ENCODE measurements at places on chromosomes 3 and 15.

- no peak for DNase-seq
Observed at GRCh38 chr3:54999811-55000210, 72.0 kb upstream of the LRTM1 start.

GRCh38 chr3:45507820-45508317 lies 86.7 kb upstream of the LIMD1 start:
- DNase-seq, result no peak

DNA sequence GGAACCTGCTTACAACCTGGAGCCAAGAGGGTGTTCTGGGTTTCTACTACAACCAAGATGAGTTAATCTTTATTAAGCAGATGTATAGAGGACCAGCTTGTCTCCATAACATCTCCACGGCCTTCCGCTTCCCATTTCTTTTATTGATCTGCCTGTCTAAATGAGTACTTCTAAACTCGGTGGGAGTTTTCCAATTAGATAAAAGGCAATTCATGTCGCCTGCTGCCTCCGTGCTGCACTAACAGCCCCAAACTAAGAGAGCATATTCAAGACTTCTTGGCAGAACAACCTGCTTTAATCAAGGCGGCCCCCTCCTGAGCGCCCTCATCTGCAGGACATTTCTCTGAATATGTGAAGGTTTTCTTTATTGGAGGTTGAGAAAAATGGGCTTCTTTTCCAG lies 270.1 kb downstream of the PDCD6IP start:
- no peak for DNase-seq

- DNase-seq, result no peak
Observed at GRCh38 chr3:169787120-169787519, 13.9 kb downstream of the MYNN start.

DNA sequence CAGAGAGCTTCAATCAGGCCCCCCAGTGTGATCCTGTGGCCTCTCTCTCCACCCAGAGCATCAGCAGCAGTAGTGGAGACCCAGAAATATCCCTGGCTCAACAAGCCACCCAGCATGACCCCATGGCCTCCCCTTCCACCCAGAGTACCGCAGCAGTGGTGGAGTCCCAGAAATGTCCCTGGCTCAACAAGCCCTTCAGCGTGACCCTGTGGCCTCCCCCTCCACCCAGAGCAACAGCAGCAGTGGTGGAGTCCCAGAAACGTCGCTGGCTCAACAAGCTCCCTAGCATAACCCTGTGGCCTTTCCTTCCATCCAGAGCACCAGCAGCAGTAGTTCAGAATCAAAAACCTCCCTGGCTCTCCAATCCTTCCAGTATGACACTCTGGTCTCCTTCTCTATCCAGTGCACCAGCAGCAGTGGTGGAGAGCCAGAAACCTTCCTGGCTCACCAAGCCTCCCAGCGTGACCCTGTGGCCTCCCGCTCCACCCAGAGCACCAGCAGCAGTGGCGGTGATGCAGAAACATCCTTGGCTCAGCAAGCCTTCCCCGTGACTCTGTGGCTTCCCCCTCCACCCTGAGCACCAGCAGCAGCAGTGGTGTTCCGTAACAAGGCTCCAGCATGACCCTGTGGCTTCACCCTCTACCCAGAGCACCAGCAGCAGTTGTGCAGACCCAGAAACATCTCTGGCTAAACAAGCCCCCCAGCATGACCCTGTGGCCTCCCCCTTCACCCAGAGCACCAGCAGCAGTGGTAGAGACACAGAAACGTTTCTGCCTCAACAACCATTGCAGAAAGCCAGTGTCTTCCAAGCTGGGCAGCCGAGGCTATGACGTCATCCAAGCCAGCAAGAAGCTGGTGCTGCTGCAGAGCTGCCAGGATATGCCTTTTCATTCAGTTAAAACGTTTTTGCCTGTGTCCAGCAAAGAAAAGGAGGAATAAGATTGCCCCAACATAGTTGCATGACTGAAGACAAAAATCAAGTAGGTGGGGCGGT lies 61.3 kb upstream of the TAMM41 start:
- DNase-seq, result no peak

- no peak for DNase-seq
Observed at GRCh38 chr15:31327669-31328427, 1.2 kb downstream of the KLF13 start.

- DNase-seq, result no peak
Observed at GRCh38 chr3:53715815-53716483, 130.3 kb downstream of the CHDH start.

- DNase-seq, result no peak
Observed at GRCh38 chr3:264394-265156, 68.0 kb downstream of the CHL1 start.

DNA sequence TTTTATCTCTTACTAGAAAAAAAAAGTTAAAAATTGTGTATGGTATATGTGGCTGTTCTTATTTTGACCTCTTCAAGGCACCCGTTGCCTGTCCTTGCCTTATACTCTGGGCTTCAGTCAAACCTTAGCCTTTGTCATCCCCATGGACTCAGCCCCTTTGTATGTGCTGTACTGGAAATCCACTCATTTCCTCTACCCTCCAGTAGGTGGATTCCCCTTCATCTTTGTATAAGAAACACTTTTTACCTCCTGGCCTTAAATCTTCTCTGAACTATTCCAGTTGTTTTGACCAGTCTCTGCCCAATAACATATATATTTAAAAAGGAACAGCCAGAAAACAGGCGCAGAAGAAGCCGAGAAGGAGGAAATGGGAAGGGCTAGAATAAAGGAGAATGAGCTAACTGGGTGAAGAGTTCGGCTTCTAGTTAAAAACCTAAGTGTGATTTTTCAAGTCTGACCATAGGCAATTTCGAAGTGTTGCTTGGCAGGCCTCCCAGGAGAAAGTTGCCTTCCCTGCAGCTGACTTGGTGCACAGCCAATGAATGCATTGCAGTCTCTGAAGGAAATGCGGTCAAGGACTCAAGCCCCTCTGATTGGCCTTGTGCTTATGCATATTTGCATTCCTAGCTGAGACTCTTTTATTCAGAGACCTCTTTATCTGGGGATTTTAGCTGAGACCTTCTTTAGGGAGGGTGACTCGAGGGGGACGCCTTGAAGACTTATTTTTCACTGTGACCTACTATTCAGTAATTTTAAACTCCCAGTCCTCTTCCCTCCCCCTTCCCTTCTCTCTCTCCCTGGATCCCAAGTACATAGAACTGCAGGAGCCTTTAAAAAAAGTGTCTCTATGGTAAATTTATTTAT lies 277.4 kb downstream of the ROBO1 start:
- DNase-seq, result no peak

GRCh38 chr3:149776170-149776569 lies 16.2 kb downstream of the ANKUB1 start:
- no peak for DNase-seq

- no peak for DNase-seq
Observed at GRCh38 chr15:73395671-73396070, 26.9 kb upstream of the HCN4 start.

All from activated naive CD4-positive, alpha-beta T cell (primary cell).